ENCODE measurements at places on chromosomes 7 and 10.

- DNase-seq = no peak
Measured at GRCh38 chr7:136339464-136339863, 362.3 kb upstream of the MTPN start.

DNA sequence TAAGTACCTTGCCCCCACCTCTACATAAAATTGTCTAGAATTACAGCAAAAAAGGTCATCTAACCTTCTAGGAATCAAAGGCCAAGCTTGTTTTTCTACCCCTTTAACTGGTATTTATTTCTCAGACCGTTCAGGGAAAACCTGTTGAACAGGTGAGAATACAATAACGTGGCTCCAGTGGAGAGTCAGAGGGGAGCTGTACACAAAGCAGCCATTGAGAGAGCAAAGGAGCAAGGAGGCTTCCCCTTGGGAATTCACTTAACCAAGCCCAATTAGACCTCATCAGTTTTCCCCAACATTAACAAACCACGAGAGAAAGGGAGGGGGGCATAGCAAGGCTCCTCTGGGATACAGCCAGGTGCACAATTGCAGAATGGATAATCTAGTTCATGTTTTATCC lies 101.9 kb downstream of the ELMO1 start:
- no peak for DNase-seq

GRCh38 chr10:50595785-50596184 lies 28.0 kb downstream of the SGMS1 start:
- DNase-seq = no peak

- no peak for DNase-seq
Measured at GRCh38 chr10:32051926-32052325, 4.3 kb downstream of the KIF5B start.

- DNase-seq = no peak
Measured at GRCh38 chr10:119620241-119621077, 23.7 kb upstream of the TIAL1 start.

DNA sequence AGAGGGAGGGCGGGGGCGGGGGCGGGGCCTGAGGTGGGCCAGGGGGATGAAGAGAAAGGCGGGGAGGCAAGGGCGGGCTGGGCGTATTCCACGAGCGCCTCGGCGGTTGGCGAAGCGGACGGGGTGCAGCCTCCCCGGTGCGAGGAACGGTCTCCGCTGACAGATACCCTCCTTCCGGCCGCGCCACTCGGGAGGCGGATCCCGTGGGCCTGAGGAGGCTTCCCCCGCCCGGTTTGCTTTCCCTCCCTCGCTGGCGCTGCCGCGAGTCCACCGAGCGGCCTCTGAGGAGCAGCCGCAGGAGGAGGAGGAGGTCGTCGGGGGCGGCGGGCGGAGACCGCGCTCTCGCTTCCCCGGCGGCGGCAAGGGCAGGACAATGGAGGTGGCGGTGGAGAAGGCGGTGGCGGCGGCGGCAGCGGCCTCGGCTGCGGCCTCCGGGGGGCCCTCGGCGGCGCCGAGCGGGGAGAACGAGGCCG lies at the start of gene TRIM24:
TRIM24 (plus strand) TSS at position 84 of the 473 bp plus-strand sequence; CDS start at position 374, 290 bp downstream.
- no peak for DNase-seq

DNA sequence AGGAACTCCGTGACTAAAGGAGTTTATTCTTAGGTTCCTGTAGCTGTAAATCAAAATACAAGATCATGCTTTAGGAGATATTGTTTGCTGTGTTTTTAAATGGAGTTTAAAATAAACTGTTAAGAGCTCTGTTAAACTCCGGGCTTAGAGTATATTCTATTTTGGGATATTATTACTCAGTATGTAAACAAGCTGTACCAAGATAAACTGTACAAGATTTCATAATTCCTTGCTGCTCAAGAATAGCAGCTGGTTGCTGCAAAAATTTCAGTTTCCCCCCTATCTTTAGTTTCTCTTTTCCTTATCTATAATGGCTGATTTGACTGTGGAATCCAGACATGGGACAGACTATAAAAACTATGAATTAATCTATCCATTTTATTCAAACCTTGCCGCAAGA lies 215.7 kb downstream of the HTR7 start:
- no peak for DNase-seq

DNA sequence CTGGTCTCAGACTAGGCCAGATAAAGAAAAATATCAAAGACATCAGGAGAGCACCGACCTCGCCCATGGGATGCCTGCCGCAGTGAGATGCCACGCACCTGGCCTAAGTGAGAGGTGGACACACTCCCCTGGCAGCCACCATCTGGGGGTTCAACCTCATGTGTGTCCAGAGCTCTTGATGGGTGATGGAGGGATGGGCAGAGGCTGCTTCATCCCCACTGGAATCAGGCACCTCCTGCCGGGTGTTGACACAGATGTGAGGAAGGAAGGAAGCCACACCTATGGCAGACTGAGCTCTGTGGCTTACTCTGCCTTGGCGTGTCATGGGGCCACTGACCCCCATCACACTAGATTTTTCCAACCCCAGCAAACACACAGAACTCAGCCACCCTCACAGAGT lies 11.4 kb downstream of the ZNF488 start:
- no peak for DNase-seq

- no peak for DNase-seq
Measured at GRCh38 chr7:8185926-8186683, 75.9 kb downstream of the ICA1 start.

DNA sequence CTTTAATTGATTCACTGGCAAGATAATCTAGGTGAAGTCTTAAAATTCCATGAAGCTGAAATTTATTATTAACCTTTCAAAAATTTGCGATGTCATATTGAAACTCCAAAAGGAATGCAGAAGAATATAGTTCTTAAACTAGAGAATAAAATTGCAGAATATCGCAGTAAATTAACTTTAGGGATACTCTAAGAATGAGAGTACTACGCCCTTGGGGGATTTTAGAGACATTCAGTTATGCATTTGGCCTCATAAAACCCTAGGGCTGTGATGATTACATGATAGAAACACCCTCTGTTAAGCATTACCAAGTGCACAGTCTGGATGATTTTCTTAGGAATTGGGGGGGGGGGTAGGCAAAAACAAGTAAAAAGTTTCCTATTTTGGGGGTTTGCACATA lies 3.7 kb downstream of the WNT2 start:
- no peak for DNase-seq
